AG08395 (cell line): ENCODE measurements at places on chromosomes 6 and 20.

DNA sequence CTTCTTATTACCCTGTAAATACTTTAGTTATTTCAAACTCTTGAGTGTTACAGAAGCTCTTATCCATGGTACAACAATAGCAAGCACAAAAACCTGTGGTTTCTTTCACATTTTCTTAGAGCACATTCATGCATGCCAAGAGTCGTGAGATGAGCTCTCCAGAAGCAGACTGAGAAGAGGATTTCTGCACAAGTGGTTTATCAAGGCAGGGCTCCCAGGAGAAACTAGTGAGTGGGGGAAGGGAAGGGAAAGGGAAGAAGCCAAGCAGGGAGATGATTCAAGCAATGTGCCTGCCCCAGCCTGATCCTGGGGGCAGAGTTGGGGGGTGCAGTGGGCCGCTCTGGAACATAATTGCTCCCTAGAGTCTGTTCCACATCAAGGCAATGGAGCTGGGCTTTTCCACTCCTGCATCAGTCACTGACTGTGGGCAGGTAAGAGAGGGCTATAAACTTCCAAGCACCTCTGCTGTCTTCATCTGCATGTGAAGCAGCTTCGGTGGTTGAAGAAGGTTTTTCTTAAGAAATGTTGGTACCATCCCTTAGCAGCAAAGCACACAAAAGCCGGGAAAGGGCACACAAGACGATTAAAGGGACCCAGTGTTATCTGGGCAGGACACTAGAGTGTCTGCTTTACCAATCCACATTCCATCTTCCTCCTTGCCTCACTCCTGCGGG is 152.1 kb downstream of the PLCB4 start:
- peak; percentile 72 for DNase-seq

DNA sequence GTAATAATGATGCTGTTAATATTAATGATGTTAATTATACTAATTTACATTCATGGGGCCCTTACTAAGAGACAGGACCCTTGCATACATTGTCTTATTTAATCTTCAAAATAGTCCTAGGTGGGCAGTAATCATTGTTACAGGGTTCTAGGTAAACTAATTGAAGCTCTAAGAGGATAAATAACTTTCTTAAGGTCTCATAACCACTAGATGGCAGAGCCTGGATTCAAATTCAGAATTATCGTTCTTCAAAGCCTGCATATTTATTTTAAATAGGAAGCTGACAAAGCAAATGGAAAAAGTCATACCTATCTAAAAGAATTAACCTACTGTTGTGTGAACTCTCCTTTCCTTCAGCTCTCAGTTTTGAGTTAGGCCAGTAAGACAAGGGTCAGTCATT is 23.5 kb downstream of the PTCHD4 start:
- no peak for DNase-seq

DNA sequence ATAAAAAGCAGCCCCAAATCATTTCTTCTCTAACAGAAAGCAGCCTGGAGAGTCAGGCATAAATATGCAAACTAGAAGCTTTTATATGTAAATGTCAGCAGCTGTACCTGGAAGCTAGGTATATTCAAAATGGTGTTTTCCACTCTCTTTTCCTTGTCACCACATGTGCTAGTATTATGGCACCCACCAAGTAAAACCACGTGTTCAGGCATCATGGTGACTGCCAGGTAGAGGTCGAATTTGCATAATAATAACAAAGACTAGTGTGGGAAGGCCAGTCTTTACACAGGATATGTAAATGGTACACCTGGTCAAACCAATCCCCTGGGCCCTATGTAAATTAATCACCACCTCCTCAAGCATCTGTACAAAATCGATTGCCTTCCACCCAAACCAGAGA is 124.0 kb downstream of the MMUT start:
- DNase-seq: no peak

DNA sequence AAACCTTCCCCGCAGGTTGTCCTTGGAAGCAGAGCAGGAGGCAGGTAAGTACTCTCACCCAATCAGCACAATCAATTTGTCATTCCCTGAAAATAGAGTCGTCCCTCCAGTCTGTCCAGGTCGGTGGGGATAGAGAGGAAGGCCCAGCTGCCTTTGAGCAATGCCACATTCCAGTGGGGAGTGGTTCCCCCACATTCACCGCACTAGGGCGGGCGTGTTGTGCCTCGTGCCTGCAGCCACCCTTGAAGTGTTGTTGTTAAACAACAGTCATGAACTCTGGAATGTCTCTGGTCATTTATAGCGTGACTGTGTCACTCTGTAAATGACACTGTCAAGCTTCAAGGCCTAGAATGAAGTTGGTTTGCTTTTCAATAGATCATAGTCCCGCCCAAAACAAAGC is 33.4 kb downstream of the PRDM1 start:
- DNase-seq: no peak

- DNase-seq: peak; percentile 84
These were observed 24.6 kb downstream of the RAMACL start for GRCh38 chr6:166561771-166562359.

DNA sequence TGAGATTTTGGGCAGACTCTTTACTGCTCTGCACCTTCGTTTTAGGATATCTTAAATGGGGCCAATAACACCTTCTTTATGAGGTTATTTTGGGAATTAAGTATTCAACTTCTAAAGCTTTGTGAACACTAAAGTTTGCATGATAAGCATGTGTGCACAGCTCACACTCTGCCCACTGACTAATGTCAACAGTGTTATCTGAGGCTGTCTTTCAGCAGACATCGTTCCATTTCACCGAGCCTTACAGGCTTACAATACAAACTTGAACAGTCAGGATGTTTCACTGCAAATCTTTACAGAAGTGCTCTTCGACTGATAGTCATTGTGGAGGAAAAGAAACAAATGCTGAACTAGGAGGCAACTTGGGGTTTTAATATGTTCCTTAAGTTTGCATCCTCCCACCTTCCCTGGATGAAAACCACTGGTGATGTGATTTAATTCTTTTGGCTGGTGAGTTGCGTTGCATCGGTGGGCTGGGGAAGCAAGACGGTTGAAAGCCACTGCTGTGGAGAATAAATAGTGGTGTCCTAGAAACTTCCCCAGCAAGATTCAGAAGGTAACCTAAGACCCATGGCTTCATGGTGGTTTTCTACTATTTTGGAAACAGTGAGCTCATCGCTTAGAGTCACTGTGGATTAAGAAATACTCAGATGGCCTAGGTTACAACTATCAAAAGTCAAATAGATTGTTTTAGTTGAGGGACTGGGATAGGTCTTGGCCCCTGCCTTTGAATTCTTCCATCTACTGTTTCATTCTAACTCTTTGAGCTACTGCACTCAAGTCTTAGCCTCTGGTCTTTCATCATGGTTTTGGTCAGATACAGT is 167.2 kb upstream of the MAP3K7 start:
- no peak for DNase-seq

DNA sequence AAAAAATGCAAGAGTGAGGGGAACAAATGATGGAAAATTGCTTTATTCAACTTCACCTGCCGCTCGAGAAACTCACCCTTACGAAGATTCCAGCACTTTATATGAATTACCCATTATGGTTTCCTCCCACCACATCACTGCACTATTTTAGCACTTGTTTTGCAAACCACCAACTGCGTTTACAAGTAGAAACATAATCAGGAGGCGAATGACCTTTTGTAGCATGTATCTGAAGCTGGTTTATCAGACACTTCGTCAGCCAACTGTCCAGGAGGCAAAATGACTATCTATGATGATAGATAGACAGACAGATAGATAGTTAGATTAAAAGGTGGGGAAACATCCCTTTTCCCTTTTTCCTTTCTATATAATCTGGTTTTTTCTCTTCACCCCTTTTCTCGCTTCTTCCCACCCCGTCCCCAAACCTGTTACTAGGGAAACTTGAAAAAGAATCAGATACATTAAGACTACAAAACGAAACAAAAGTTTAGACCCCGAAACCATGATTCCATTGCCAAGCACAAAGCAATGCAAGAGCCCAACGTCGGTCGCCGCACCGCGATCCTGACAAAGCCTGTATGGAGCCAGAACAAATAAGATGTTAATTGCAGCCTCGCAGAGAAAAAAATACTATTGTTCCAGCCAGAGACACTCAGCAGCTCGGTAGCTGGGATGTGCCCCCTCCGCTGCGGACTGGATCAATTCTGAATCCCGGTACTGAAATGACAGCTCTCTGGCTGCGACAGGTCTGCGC is 933 bp upstream of the ADGRB3 start:
- DNase-seq: no peak

DNA sequence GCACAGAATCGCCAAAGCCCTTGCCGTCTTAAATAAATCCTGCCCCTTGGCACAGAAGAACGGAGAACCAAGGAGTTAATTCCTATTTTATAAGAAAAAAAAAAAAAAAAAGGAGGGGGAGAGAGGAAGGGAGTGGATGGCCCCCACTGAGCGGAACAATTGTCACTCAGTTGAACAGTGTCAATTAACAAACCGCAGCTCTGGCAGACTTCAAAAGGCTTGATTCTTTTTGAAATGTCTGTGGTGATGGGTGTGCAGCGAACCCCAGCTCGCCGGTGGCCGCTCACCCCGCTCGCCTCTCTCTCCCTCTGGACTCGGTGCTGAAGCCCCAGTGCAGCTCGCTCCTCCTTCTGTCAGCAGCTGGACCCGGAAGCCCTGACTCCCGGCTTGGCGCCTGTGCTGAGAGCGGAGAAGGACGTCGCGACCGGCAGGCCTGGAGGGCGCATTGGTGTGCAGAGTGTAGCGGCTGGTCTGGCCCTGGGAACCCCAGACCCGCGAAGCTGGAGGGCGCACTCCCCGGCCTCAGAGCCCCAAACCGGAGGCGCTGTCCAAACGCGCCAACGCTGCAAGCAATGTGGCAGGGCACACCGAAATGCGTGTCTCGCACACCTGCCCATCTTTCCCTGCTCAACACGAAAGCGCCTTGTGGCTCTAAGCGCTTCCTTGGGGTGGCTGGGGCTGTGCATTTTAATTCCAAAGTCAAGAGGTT is 3.4 kb downstream of the LINC00237 start:
- peak; percentile 36 for DNase-seq

GRCh38 chr6:7087491-7087979 is 20.2 kb upstream of the RREB1 start:
- DNase-seq: no peak

GRCh38 chr6:16397623-16398022 is 159.2 kb downstream of the GMPR start:
- no peak for DNase-seq

DNA sequence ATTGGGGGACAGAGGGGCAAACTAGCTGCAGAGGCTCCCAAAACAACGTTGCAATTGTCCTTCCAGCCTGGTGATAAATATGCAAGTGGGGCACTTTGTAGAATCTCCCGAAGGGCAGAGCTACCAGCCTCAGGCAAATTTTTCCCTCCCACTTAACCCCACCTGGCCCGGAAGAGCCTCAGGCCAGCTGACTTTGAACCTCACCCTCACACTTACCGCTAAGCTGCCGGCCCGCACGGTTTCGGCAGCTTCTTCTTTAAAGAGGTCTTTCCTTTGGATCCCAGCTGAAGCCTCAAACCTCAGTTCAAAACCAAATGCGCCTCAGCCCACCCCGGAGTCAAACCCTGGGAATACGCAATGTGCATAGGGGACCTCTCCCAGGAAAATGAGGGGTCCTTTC is 2.5 kb downstream of the OVOL2 start:
- DNase-seq: no peak
